ENCODE measurements at places on chromosomes 3 and 15. TPM values are rescaled to one million over a fixed set of nuclear protein-coding genes. Genes with fewer than 3 reads are reported as not detected.

The VIPR1 gene
- 91.7 TPM for total RNA-seq

The RAB6B gene
- total RNA-seq, result 8.4 TPM

The C3orf20 gene
- not detected for total RNA-seq

GRCh38 chr3:187957582-187957981 is 196.4 kb upstream of the LPP start:
- peak; percentile 44 for DNase-seq

GRCh38 chr15:94387849-94388441 is 156.6 kb downstream of the MCTP2 start:
- DNase-seq, result no peak

DNA sequence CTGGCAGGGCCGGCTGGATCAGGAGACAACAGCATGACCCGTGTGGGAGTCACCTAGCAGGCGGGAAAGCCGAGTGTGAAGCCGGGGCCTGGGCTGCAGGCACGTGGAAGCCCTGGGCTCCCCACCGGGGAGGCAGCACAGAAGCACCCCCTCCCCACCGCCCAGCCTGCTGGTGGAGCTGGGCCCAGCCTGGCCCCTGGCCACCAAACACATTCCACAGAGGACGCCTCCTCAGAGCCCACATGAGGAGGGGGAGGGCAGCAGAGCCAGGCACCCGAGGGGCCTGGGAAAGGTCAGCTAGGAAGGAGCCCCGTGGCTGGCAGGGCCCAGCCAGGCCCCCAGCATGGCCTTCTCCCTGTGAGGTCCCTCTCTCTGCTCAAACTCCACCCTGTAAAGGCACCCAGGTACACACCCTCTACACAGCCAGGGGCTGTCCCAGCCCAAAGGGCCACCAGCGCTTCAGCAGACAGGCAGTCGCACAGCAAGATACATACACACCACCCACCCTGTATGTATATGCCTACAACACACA is 4.5 kb downstream of the PLXNB1 start:
- DNase-seq, result no peak

GRCh38 chr3:154228561-154229216 is 95.6 kb downstream of the DHX36 start:
- no peak for DNase-seq

DNA sequence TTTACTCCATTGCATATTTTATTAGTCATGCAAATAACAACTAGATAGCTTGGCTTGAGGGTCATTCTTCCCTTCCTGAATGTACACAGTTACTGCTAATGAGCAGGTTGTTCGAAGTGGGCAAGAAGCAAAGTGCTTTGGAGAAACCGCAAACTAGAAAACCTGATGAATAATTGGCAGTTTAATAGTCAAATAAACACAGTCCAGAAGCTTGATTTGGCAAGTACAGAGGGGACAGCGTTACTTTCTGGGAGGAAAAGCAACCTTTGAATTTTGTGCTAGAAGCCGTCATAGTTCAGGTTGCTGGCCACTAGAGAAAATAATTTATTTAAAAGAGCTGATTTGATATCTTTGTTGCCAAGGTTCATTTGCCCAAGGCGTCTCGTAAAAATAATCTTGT is 94.9 kb downstream of the MFSD1 start:
- no peak for DNase-seq

Measured in mucosa of gallbladder (tissue), 1 donor.